NCI-H187 treated with DMSO at 0.1 percent for 48 hours (cell line): ENCODE measurements at places on chromosomes 1 and 21.
A peak's percentile ranks its signal among the peaks of the same experiment; 100 is the strongest.

- DNase-seq, result no peak
Measured at GRCh38 chr1:20413136-20413775, 72.8 kb downstream of the CAMK2N1 start.

DNA sequence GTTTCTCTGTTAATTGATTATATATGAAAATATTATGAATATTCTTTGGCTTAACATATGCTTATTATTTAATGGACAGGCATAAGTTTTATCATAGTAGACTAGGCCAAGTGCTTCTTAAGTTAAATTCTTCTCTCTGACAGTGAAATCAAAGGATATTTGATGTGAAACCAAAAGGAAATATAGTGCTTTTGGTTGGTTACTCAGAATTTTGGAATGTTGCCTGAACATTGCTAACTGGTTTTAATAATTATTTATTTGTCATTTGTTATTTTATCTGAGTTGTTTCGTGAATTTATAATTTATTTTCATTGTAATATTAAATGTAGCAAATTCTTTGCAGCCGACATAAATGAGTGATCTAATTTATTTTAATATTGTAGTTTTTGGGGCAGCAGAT is 18.3 kb downstream of the HOOK1 start:
- no peak for DNase-seq

- no peak for DNase-seq
Measured at GRCh38 chr1:49854741-49855140, 169.0 kb downstream of the AGBL4 start.

- DNase-seq, result peak; percentile 44
Measured at GRCh38 chr1:110338309-110338885, 780 bp upstream of the RBM15 start.

GRCh38 chr1:169325117-169325516 is 42.5 kb downstream of the NME7 start:
- DNase-seq, result no peak

DNA sequence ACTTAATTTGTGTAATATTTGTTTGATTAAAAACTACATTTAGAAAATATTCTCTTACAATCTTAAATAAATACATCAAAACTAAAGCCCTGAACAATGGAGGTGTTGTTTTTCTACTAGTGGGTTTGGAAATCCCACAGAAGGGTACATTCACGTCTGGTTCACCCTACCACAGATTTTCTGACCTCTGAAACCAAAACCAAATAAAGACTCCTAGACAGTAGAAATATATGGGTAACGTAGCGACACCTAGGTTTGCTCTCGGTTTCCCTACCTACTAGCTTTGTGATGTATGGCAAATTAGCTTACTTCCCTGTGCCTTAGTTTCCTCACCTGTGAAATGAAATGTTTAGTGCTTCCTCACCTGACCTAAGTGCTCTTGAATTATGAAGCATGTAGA is 312.6 kb downstream of the DPYD start:
- DNase-seq, result no peak

DNA sequence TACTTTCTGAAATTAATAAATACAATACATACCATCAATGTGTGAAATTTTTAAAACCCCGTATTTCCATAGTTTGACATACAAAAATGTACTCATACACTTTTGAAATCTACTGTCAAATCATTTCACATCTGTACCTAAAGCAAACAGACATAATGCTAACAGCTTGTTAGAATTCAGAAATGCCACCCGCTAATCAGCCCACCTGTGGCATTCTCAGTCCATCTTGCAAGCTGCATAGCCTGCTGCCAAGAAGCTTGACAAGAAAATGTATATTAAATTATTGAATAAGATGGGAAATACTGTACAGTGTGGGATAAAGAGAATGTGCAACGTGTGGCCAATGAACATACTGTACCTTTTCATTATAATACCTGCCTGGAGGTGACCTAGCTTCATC is 55.1 kb downstream of the ZBTB18 start:
- no peak for DNase-seq

DNA sequence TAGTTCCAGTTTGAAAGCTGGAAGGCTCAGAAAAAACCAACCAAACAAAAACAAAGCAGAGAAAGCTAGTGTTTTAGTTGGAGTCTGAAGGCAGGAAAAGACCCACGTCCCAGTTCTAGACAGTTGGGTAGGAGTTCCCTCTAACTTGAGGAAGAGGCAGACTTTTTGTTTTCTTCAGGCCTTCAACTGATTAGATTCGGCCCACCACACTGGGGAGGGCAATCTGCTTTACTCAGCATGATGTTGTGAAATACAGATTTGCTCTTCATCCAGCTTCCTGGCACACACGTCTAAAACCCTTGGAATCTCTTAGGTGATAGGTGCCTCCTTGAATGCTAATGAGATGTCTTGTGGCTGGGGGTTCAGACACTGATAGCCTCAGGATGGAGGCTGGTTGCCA is 49.1 kb upstream of the CSF3R start:
- DNase-seq, result no peak

GRCh38 chr21:41095983-41096382 is 72.0 kb upstream of the BACE2 start:
- DNase-seq, result no peak

DNA sequence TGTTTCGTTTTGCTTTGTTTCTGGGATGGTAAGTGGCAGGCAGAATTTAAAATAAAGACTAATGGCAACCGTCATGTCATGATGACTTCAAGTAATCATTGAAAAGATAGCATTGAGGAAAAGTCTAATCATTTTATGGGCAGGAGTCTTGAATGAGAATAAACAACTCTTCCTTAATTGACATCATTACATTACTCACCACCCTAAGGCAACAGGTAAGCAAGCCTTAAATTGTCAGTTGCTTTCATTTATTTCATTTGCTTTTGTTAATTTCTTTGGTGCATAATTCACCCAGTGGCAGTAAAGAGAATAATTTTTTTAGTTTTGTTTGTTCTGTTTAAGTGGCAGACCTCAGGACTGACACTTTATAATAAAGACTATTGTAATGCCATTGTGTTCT is 669.0 kb downstream of the RWDD3 start:
- no peak for DNase-seq

DNA sequence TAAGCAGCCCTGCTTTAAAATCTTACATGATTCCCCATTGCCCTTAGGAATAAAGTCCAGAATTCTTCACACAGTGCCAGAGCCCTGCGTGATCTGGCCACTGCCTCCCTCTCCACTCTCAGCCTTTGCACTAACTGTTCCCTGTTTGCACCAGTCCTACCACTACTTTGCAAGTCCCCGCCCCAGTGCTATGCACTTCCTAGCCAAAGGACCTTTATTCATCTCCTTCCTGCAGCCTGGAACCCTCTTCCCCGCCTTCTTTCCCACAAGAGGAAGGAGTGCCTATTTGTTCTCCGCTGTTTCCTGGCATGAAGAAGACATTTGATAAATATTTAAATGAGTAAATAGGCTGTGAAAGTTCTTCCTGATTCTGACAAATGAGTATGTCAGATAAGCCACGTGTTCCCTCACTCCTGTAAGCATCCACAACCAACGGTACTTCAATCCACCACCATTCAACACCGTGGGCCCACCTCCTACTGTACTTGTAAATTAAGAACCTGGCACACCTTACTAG is 23.9 kb downstream of the CAPN8 start:
- DNase-seq, result no peak

GRCh38 chr1:43797891-43798290 is 90.6 kb downstream of the ST3GAL3 start:
- DNase-seq, result no peak

DNA sequence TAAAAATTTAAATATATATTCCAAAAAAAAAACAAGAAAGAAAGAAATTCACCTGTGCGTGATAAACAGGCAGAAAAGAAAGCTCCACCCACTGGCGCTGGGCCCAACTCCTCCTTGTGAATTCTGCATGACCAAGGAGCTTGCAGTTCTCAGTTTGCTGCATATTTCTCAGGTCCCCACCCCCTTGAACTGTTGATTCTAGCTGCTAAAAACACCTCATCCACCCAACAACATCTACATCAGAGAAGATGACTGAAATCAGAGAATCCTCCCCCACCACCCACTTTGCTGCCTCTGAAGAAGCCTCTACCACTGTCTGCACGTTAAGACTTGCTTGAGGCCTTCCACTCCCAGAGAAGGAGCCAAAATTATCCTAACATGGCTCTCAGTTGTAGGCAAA is 104.8 kb downstream of the RGS2 start:
- no peak for DNase-seq

GRCh38 chr1:186082235-186082937 is 292.7 kb downstream of the TPR start:
- DNase-seq, result peak; percentile 100

GRCh38 chr1:9589144-9589718 is 520 bp downstream of the TMEM201 start:
- DNase-seq, result no peak

- no peak for DNase-seq
Measured at GRCh38 chr21:35922618-35923017, 137.7 kb downstream of the SETD4 start.

DNA sequence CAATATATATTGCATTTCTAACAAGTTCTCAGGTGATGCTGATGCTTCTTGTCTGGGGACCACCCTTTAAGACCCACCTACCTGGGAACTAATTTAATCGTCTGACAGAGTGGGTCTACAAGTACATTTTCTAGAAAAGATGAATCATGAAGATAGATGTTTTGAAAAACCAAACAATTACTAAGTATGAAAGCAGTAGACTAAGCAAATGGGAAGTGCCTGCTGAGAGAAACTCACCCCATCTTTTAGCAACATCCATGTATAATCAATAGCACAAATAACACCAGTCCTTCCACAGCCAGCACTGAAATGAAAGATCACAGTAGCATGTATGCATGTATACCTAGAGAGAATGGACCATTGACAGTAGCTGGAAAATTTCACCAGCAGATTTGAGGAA is 17.3 kb downstream of the PTPN22 start:
- DNase-seq, result no peak

DNA sequence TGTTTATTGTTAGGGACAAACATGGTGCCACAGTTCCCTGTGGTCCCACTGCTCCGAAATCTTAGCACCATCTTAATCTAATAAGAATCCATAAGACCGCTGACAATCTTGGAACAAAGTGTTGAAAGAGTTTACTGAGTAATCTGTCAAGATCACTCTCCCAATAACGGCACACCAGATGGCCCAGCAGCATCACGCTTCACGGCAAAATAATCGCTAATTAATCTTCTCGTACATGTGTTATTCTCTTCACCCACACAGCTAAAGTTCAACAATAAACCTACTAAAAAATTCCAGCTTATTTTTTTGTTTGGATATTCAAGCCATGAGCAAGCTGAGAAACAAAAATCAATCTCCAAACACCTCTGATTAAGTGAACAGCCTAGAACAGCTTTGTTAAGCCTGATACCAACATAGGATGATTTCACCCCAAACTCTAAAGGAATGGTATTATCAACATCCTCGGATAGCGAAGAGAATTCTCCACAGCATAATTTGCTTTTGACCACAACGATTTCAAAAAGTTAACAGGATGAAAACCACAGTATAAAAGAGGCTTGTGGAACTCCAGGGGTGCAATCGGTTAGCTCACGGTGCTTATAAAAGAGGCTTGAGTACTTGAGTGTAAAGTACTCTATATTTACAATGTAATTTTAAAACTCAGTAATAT is 329.9 kb upstream of the GREM2 start:
- DNase-seq, result no peak

- DNase-seq, result no peak
Measured at GRCh38 chr1:227934476-227935313, 13.0 kb downstream of the WNT9A start.

DNA sequence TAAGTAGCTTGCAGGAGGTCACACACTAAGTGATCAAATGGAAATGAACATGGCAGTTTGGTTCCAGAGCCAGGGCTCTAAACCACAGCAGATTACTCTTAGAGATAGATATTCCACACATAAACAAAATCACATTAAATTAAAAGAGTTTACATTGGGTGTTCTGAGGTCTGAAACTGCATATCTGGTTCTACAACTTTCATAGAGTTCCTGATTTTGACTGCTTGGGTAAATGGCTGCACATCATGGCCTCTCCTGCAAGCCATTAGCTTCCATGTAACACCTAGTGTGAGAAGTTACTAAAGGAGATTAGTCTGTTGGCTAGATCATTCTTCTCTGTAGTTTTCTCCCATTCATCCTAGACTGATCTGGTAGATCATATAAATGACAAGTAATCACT is 12.8 kb upstream of the XCL2 start:
- no peak for DNase-seq

DNA sequence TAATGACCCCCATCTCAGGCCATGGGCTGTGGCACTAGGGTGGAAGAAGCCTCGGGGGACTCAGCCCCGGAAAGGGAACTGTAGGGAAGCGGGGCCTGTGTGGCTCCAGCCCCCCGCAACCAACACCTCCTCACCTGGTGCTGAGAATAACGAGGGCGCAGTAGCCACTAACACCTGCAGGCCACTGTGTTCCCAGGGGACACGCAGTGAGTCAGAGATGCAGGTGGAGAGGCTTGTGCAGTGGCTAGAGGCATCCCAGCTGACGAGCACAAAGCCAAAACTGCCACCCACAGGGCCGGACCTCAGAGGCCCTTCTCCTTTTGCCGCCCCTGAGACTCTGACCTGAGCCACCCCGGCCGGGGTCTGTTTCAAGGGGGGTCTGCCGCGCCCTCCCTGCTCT is 33.5 kb upstream of the CCDC27 start:
- no peak for DNase-seq

DNA sequence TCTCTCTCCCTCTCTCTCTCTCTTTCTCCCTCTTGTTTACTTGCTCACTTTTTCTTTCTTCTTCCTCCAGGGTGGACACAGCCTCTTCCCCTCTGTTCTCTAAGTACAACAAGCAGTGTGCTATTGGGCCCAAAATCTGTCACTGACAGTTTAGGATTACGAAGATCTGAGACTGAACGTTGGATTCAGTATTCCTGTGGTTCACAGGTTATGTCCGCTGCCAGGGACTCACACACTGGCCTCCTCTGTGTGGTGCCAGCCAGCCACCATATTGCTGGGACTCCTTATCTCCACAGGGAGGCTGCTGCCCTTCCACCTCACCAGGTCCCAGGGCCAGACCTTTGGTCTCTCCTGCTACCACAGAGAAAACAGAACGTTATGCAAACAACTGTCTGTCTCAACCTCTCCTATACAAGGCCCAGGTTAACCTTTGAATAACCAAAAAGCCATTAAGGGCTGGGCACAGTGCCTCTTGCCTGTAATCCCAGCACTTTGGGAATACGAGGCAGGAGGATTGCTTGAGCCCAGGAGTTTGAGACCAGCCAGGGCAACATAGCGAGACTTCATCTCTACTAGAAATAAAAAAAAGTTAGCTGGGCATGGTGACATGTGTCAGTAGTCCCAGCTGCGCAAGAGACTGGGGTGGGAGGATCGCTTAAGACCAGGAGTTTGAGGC is 171.9 kb upstream of the RAB4A start:
- DNase-seq, result no peak

- DNase-seq, result no peak
Measured at GRCh38 chr1:203189951-203190352, 3.4 kb upstream of the CHI3L1 start.
